ENCODE measurements at places on chromosomes 1 and 21.
A peak's percentile ranks its signal among the peaks of the same experiment; 100 is the strongest.

GRCh38 chr1:58063095-58063494 lies 483.4 kb downstream of the OMA1 start:
- DNase-seq: no peak

DNA sequence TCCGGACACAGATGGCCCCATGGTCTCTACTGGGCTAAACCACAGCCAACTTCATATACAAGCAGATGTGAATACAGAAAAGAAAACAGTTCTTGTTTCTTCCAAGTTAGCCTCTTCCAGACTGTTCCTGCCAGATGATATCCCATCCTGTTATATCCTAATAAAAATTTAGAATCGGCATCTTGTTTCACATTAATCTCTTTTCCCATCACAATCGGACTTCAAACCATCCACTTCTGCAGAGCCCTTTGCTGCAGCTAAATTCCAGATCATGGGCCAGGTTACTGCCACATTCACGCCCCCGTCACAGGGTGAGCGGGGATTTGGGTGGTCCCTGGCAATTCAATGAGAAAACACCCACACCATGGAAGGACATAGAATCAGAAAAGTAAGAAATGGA lies 57.2 kb downstream of the NPHP4 start:
- no peak for DNase-seq

DNA sequence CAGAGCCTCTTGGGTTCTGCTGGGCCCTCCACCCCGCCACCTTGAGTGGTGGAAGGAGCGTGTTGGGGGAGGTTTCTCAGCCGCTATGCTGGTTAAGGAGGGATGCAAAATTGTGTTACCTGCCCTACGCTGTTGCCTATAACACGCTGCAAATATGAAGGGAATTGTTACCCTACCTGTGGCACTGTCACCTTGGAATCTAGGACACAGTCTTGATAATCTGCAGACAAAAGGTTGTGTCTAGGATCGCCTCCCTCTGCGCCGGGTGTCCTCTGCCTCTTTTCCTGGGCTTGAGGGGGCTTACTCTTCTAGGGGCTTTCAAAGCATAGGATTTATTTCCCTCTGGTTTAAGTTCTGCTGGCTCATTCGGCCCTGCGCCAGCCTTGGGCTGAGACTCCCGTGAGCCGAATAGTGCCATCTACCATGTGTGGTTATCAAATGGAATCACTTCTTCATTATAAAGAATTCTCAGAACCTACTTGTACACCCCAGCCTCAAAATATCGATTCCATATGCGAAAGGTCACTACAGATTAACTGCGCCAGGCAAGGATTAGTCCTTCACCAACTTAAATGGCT lies 697 bp downstream of the SLC22A15 start:
- no peak for DNase-seq

DNA sequence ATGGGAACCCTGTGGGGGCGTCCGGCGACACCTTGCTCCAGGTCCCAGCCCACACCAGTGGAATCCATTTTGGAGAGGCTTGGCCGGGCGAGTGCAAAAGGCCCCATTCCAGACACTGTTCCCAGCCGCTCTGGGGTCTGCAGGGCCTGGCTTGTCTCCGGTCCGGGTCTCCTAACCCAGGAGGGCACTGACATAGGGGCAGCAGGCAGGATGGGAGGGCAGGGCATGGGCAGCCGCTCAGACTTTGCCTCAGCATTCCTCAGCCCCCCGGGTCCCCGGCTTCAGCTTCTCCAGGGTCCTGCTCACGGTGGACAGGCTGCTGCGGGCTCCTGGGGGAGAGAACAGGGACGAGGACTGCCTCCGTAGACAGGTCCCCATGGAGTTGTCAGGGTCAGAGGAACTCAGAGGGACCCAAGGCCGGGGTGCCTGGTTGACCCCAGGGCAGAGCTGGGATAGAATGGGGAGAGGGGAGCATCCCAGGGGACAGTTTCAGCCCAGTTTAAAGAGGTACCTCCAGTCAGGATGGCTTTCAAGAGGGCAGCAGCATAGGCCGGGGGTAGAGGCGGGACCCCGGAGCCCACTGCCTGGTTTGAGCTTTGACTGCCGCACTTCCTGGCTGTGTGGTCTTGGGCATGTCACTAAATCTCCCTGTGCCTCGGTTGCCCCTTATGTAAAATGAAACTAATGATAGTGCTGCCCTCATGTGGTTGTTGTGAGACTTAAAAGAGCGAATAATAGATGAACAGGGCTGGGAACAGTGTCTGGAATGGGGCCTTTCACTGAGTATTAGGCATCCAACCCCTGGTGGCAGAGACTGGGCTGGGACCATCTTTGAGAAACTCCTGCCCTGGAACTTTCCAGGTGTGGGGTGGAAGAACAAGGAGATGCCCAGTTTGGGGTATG lies 3.7 kb downstream of the KNCN start:
- DNase-seq: peak; percentile 17

DNA sequence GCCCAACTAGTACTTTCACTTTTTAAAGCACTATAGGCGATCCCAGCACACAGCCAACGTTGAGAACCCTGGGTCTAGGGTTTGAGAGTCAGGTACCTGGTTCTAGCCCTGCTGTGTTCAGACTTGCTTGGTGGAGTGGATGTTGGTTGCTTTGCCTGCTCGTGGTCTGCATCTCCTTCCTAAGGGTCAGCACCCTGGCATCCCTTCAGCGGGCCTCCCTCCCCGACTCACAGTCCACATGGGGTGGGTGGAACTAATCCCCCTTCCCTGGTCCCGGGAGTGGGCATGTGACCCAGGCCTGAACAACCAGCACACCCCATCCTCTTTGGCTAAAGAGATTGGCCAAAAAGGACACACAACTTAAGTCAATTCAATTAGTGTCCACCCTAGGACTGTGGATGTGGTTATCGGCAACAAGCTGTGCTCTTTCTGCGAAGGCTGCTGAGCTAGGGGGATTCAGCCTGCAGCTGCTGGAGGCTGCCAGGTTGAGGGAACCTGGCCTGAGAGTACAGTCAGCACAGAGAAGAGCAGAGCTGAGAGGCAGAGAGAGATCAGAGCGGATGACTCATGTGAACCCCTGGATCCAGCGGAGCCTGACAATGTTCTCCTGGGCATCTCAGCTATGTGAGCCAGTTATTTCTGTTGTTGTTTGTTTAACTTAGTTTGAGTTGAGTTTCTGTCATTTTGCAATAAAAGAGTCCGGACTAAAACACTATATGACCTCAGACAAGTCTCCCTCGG lies 138.9 kb downstream of the ACTL8 start:
- DNase-seq: no peak

GRCh38 chr21:38531039-38531541 lies 32.8 kb upstream of the ERG start:
- DNase-seq: no peak

Data from DND-41 (cell line).